ENCODE measurements at places on chromosomes 11 and 22.

DNA sequence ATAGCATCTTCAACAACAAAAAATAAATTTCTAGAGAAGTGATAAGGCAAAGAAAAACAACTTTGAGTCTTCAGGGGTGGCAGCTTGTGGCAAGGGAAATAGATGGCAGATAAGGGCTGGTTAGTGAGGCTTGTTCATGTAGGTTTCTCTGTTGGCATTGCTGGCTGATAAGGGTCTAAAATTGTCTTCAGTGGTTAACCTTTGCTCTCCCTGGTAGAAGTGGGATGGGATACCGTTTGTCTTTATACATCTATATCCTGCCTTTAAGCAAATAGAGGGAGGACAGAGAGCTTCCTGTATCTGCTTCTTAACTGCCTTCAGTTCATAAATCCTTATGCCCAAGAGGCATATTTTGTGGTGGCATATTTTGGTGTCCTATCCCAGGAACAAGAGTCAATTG, 57.1 kb downstream of the TRAF6 start:
- DNase-seq = no peak

GRCh38 chr11:14041040-14041439, 78.5 kb downstream of the SPON1 start:
- no peak for DNase-seq

- peak; percentile 49 for DNase-seq
These were observed 44.6 kb downstream of the SGSM3 start for GRCh38 chr22:40414838-40415505.

GRCh38 chr11:3146612-3147256, 18.4 kb downstream of the OSBPL5 start:
- peak; percentile 40 for DNase-seq

- peak; percentile 94 for DNase-seq
These were observed at the start of gene SELENOH for GRCh38 chr11:57741132-57742086. Gene SELENOH (plus strand): TSS chr11:57741491. CDS start chr11:57741596, 105 bp downstream.

DNA sequence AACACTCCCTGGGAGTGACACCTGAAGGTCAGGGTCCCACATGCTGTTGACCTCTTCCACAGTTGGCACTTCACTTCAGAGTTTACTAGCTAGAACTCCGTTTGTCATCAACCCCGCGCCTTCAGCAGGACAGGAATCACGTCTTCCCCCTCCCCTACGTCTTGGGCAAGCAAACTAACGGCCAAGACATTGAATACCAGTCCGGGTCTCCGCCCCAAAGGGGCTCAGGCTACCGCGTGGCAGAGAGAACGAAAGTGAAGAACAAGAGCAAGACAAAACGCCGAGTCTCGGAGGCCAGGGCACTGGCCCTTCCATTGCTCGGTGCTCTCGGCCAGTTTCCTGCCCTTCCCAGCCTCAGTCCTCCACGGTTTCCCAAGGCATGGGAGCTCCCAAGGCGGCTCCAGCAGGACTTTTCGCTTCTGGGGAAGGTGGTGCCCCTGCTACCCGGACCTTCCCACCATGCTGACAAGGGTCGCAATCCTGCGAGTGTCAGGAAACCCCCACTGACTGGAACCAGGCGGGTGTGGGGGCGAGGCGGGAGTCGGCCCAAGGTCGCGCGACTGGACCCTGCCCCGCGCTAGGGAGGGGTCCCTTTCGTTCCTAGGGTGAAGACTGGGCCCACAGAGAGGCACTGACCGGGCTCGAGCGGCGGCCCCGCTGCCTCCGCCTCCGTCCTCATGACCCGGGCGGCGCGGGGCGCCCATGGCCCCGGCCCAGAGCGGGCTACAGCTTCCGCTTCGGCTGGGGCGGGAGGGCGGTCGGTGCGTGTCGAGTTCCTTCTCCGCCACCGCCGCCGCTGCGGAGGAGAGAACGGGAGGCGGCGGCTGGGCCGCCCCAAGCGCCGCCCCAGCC, at the start of gene GUCD1:
TSS of gene GUCD1 (minus strand) at position 826 of the 852 bp plus-strand sequence. CDS start at position 679, 147 bp downstream.
- no peak for DNase-seq

DNA sequence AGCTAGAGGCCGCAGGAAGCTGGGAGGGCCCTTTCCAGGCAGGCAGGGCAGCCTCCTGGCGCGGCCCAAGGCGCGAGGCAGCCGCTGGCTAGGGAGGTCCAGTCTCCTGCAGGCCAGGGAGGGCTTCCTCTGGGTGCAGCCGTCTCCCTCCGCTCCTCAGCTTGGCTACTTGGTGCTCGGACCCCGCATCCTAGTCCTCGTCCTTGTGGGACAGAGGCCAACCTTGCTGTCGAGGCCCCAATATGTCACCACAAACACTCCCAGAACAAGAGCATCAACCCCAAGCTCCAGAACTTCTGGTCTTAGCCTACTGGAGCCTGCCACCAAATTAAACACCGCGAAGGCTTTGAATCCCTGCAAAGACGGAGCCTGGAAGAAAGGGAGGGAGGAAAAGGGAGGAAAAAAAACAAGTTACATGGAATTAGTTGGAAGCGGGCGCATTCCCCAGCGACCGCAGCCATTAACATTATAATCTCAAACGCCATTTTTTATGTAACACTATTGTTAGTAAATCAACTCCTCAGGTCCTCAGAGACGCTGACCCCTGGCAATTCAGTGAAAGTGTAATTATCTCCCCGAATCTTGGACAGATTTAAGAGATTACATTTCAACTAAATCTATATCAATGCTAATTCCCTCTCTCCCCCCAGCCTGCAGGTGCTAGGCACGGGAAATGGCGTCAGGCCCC, 12.7 kb upstream of the PAX6 start:
- no peak for DNase-seq

DNA sequence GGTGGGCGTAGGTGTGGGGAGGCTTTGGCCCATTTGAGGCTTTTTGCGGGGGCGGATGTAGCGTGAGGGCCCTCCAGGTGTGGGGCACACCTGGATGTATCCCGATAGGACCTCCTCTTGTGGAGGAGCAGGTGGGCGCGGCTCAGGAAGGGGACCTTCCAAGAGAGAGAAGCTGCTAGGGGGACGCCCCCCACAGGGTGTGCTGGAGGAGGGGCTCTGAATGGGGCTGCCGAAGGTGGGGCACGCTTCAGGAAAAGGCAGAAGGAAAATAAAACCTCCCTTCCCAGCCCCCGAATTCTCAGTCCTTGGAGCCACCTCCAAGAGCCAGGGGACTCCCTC, 621 bp downstream of the SGSM1 start:
- DNase-seq = no peak

- DNase-seq = no peak
These were observed 72.1 kb downstream of the RNF169 start for GRCh38 chr11:74820763-74821162.

DNA sequence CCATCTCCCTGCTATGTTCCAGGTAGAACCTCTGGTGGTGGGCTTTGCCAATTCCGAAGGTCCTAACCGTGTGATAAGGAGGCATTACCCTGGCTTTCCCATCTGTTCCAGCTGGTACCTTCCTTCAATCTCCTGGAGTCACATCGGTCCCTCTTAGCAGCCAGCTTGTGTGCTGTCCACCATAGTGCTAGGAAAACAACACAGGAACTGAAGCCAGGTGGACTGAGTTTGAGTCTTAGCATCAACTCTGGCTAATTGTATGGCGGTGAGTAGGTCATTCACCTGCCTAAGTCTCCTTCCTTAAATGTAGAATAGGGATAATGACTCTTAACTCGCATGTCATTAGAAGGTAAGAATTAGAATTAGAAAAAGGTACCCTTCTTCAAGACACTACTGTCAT, 159.6 kb upstream of the E2F8 start:
- DNase-seq = no peak

Measured in SK-N-SH (cell line).